ENCODE measurements at places on chromosomes 2 and 18.

- no peak for DNase-seq
Observed at GRCh38 chr2:46559261-46559660, 79.9 kb downstream of the TMEM247 start.

DNA sequence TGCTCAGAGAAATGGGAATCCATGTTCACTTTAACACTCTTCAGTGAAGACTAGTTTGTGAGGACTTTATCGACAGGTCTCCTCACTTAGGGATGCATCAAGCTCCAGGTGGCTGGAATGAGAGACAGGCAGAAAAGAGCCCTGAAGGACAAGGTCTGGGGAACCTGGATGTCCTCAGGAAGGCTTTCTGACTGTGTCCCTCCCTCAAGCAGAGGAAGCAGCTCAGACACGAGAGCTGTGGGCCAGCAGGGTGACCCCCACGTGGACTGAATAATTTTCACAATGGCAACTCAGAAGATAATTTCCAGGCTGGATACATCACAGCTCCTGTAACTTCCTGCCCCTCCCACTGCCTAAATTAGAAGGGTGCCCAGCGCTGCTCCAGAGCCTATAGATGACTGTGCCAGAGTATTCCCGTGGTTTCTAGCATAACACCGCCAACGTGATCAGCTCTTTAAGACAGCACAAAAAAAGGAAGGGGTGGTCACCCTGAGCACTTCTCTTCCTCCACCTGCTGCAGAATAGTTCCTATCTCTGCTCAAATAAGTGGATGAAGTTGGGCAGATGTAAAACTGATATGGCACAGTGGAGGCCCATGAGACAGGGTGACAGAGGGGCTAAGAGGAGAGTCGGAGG lies 25.7 kb upstream of the NCK2 start:
- no peak for DNase-seq

DNA sequence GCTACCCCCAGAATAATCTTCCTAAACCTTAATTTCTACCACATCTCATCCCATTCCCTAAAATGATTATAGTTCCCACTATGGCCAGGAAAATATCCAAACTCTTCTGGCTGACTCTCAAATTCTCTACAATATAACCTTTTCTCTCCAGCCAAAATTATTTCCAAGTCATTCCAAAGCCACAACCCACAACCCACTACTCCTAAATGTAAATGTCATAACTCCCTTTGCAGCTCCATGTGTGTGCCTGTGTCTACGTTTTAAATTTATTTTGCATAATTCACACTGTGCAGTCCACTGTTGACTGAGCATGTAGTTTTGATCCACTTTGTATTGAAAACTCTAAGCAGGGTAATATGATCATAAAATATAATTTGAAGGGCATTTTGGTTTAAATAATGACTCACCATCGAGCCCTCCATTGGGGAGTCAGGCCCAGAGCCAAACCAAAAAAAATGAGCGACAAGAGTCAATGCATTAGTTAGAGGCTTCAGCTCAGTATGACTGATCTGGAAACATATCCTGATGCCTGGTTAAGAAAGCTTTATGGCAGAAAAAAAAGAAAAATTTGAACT lies 171.0 kb downstream of the AFF3 start:
- DNase-seq = no peak

- DNase-seq = no peak
Observed at GRCh38 chr2:44618251-44619023, 256.7 kb downstream of the CAMKMT start.

- no peak for DNase-seq
Observed at GRCh38 chr2:20506201-20506685, 59.4 kb downstream of the RHOB start.

All from stimulated activated CD8-positive, alpha-beta memory T cell treated with anti-CD3 and anti-CD28 coated beads, Interleukin-12 subunit alpha, Interleukin-12 subunit beta, amount 100 ng/mL, for 4 hours (primary cell).